HS-5 (cell line): ENCODE measurements at places on chromosomes 2 and 18.

- no peak for DNase-seq
Measured at GRCh38 chr2:61959381-61960293, 54.2 kb downstream of the COMMD1 start.

DNA sequence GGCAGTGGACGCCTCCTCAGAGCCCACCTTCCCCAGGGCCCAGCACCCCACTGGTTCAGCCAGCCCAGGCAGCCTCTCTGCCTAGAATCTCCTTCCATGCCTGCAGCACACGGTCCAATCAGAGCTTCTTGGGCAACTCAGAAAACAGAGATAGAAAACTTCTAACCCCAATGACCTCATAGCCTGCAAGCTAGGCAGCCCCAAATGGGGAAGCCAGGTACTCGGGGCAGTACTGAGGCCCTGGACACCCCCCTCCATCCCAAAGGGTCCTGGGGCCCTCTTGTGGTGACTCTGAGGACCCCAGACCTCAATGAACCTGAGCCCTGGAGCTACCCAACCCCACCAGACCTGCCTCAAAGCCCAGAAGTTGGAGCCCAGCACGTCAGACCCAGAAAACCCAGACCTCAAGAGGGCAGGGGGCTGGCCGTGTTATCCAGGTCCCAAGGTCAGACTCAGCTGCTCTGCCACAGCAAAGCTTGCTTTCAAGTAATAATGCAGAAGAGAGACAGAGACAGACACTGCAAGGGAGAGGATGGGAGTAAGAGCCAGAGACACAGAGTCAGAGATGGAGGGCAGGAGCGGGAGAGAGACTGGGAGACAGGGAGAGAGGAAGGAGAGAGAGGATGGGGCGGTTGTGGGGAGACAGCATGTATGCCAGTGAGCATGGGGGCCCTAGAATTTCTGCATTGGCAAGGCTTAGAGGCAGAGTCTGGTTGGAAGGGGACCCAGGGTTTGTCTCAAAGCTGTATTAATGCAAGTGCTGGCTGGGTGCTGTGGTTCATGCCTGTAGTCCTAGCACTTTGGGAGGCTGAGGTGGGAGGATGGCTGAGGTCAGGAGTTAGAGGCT, 28.2 kb downstream of the SERTAD2 start:
- DNase-seq: no peak

GRCh38 chr2:42931146-42931817, 138.9 kb upstream of the HAAO start:
- DNase-seq: no peak

DNA sequence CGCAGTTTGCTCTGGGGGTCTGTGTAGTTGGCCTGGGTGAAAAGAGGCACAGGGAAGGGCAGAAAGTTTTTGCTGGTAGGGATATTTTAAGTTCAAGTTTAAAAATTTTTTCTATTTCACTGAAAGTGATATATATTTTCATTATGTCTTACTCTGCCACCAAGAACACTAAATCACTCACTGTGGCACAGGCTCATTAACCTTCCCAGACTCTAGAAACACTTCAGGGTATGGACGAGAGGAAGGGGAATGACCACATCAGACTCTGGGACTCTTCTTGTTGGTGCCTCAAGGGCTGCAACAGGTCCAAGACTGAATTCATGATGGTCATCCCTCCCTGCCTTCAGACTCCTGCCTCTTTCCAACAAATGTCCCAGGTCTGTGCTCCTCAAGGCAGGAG, 29.0 kb downstream of the INO80C start:
- DNase-seq: no peak

GRCh38 chr2:221810650-221811049, 238.5 kb upstream of the EPHA4 start:
- DNase-seq: no peak

DNA sequence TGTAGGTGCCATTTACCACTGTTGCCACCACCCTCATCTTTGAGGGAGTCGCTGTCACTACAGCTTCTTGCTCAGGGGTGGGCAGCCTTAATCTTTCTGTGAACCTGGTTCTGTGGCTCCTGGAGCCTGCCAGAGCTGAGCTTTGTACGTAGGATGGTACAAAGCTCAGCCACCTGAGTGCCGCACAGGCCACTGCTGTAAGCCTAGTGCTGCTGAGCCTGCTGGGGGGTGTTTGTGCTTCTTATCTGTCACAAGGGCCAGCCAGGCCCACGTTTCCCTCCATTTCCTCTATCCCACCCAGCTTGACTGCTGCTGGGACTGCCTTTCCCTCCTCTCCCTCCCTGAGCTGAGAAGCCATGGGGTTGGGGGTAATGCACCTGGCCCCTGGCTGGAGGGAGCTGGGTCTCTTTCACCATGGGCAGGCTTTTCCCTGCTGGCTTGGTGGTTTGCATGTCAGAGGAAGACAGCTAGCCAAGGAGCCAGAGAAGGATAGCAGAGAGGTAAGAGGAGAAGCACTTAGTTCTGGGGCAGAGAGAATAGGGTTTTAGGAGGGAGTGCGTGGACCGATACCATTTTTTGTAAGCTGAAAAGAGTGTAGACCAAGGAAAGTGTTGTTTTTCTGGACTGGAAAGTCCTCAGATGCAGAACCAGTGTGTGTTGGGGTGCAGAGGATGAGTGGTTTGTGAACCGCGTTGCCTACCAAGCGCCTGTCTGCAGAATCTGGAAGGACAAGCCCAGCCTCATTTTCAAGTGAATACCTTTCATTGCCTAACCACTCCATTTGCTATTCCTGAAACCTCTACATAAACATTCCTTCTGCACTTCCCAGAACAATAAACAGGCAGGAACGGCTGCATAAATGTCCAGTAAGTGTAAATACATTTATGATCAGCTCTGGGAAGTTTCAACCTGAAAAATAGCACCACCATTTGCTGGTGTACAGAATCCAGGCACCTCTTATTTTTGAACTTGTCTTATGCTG, 45.1 kb upstream of the FHL2 start:
- DNase-seq: no peak

DNA sequence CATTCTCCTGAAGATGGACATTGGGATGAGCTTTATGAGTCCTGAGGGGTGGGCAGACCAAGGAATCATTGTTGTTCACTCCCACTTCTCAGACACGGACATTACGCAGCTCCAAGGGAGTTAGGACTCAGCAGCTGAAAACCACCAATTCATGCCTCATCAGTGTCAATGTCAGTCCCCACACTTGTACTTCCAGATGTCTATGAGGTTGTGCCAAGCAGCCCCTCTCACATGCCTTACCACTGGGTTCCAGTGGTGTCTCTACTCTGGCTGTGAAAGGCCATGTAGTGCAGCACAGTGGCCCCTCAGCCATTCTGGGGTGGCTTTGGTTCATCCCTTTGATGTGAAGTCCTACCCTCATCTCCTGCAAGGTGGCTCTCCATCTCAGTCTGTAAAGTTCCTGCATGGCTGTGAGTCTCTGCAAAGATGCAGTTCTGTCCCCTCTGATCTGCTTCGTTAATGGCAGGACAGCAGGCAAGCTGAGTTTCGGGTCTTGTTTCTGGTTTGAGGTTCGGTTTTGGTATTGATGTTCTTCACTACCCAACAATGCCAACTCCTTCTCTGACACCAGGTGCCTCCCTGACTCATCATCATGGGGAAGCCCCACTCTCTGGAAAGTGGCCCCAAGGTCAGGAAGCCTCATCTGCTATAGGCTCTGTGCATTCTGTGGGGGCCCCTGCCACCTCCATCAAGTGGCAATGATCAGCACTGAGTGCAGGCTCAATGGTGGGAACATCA, 14.0 kb upstream of the COL6A3 start:
- no peak for DNase-seq

- DNase-seq: no peak
Measured at GRCh38 chr2:111209045-111209514, 88.4 kb downstream of the BCL2L11 start.

- no peak for DNase-seq
Measured at GRCh38 chr18:25743646-25744151, 346.7 kb downstream of the SS18 start.

GRCh38 chr2:47065771-47066380, 89.2 kb downstream of the STPG4 start:
- DNase-seq: peak; percentile 94

DNA sequence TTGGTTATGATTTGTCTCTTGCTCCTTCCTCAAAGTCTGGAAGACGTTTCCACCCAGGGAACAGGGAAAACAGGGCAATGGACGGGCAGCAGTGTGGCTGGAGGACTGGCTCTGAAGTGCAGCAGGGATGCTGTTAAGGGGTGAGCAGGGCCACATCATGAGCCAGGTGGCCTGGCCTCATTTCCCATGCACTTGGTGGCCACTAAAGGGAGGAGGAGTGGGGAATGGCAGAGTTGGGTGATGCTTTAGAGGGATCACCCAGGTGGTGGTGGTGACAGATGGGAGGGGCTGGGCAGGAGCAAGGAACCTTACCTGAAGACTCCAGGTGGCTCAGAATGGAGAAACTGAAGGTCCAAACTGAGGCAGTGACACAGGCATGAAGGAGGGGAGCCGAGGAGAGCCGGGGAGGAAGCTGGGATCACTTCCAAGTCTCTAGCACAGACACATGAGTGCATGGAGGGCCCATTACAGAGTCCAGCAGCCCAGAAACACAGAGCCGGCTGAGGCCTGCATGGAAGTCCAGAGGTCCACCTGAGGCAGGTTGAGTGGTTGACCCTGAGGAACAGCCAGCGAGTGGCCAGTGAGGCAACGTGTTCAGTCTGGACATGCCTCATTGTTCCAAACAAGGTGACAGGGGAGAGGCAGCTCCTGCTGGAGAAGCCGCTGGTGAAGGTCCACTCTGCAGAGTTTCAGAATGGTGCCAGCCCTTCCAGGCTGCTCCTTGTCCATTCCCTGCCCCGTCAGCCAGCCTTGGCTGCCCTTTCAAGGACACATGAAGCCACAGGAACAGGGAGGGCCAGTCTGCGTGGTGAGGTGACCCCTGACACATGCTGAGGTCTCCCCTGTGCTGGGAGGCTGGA, 91.7 kb downstream of the LPIN1 start:
- DNase-seq: no peak

DNA sequence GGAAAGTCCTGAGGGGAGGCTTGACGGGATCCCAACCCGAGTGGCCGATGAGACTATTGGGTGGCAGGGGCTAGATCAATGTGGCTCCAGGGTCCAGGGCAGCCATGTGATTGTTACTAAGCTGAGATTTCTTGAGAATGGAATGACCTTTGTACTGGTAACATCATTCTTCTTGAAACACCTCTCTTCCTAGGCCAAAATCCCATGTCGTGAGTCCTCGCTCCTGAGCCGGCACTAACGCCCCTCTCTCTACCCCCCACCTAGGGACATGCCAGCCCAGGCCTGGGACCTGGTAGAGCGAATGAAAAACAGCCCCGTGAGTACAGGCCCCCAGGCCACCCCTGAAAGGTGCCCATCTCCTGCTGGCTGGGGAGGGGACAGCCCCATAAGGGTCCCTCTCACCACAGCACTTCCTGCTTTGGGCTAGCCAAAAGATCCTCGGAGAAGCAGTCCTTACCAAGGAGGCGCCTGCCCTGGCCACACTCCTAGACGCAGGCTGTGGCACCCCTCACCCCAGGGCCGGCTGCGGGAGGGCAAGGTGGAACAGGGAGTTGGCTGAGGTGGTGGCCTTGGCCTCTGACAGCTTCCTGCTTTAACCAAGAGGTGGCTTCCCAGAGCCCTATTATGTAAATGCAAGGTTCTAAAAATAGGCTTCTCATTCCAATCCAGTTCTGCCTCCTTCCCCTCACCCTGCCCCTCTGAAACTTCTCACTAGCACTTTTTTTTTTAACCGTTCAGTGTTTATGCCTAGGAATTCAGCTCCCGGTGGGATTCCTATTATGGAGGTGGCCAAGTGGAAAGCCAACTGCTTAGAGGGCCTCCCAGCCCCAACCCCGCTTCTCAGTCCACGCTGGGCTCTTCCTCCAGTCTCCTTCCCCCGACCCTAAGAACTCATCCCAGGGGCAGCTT, 126.6 kb upstream of the PPP1CB start:
- no peak for DNase-seq

DNA sequence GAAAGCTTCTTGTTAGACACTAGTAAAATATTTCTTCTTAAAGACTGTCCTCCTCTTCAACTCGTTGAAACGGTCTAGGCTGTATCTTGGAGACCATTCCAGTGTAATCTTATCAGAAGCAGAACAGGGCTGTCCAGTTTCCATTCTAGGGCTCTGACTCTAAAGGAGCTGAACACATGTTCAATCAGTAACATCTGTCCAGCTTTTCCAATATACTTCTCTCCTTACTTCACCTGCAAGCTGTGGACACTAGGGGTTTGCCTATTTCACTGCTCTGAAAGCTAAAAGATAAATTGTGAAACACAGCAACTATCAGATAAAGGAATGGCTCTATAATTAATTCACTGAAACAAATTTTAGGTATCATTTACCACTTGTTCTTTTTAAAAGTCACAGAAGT, 73.8 kb downstream of the ZNF385B start:
- no peak for DNase-seq

GRCh38 chr18:9683418-9684396, 24.4 kb upstream of the RAB31 start:
- DNase-seq: no peak

GRCh38 chr2:198060277-198060676, 255.9 kb downstream of the PLCL1 start:
- DNase-seq: no peak

DNA sequence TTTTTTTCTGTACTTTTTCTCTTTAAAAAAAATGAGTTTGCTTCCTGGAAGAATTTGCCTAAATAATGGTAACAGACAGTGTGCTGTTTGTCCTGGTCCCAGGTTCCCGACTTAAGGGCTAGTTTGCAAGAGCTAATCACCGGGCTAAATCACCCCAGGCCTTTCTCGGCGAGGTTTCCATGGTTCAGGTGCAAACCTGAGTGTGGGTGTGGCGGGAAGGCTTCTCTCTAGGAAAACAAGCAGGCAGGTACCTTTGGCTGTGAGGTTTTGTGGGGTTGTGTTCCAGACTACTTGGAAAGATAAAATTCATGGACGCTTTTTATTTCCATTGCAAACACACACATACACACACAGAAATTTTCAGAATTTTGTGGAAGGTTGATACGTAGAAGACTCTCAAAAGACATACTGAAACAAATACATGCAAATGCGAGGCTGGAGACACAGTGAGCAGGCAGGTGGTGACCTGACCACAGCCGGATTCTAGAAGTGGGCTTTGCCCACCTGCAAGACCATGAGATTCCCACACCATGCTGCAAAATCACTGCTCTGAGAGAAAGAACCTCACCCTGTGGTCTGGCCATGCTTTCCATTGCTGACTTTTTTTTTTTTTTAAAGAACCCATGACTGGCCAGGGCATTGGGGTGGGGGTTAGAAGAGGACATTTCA, 815 bp downstream of the CNDP1 start:
- no peak for DNase-seq

DNA sequence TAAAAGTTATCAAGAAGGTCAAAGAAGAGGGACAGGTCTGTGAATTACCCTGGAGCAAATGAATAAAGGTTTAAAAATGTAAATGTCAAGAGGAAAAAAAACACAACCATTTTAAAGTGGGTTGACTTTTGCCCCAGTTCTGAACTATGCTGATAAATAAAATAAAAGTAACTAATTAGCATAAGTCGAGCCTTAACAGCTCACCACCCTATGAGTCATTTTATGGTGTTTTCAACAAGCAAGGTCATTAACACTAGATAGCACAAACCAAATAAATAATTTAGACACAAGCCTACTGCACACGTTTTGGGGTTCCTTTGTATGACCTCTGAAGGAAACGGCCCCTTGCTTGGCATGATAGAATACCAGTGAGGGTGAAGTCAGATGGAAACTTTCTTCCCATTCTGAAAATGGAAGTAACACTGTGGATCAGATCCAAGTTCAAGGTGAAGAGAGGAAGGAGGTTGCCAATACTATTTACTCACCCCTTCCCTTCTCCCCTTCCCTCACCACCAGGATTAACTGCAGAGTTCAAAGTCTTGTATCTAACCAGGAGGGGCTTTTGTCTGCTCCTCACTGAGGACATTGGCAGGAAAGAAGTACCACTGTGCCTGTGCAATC, 380.0 kb upstream of the ACVR2A start:
- DNase-seq: no peak
